Stimulated activated CD4-positive, alpha-beta T cell treated with anti-CD3 and anti-CD28 coated beads, Interleukin-2, amount 100 ng/mL, for 48 hours (primary cell): ENCODE measurements at places on chromosomes 3 and 15.

GRCh38 chr3:178443634-178444033, 92.6 kb upstream of the KCNMB2 start:
- no peak for DNase-seq

DNA sequence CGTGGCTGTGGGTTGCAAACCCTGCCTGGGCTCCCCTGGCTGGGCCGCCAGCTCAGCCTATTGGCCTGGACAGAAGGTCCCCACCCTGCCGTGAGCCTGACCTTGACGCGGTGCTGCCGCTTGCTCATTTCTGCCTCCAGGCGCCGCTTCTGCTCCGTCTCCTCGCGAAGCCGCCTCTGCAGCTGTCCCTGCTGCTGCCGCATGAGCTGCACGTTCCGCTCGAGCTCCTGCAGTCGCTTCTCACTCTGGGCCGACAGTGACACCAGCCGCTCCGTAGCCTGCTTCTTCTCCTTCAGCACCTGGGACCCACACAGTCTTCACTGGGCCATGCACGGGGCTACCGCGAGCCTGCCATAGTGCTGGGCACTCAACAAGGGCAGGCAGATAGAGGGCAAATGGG, 21.7 kb downstream of the KIF7 start:
- DNase-seq = no peak

- no peak for DNase-seq
Measured at GRCh38 chr3:61796911-61797310, 235.5 kb downstream of the PTPRG start.

GRCh38 chr15:73078722-73079121, 26.5 kb downstream of the NEO1 start:
- DNase-seq = no peak

GRCh38 chr3:190746986-190747385, 115.5 kb downstream of the GMNC start:
- DNase-seq = no peak

GRCh38 chr3:121488628-121489027, 57.2 kb downstream of the POLQ start:
- no peak for DNase-seq

- DNase-seq = no peak
Measured at GRCh38 chr15:73046073-73046472, 6.2 kb upstream of the NEO1 start.

DNA sequence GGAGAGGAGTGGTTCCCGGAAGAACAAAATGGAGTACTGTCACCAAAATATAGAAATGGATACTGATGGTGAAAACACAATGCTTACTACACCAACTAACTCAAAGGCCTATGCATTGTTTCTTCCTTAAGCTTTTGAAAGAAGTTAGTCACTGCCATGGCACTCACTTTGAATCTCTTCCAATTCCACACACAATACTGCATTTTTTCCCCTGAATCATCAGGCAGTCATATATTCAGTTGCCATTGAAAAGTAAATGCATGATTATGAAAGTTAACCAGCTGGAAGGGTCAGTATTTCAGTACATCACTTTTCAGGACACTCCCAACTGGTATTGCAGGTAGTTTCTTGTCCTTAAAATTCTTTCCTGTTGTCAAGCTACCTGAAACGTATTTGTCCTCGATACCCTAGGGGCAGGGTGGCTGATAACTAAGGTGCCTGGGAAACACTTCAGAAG, 9.0 kb upstream of the LRRFIP2 start:
- DNase-seq = no peak

DNA sequence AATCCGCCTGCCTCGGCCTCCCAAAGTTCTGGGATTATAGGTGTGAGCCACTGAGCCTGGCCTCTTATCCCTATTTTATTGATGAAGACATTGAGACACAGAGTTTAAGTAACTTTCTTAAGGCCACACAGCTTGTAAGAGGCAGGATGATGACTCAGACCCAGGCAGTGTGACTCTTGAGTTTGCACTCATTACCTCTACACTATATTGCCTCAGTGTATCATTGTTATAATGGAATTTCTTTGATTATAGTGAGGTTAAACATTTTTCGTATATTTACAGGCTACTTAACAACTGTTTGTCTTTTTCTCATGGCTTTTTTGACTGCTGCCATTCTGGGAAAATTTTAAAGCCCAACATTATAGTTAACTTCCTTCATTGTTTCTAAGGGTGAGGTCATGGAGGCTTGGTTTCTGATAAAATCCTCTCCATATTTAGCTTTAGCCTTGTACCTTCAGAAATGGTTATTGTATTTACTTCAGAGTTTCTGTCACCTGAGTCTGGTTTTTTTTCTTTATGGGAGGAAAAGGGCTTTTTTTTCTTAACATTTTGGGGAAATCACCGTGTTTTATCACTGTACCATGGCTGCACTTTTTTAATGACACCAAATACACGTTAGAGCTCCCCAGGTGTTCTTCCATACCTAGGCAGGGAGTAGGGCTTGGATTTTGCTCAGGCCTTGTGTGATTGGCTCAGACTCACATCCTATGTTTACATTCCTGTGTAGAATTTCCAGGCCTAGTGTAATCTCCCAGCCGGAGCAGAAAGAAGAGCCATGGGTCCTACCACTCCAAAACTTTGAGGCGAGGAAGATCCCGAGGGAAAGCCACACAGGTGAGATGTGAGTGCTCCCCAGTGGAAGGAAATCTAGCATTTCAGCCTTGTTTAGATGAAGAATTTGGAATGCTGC, 6.3 kb downstream of the ZNF774 start:
- DNase-seq = no peak

GRCh38 chr3:106826791-106827311, 550.4 kb upstream of the CCDC54 start:
- no peak for DNase-seq
